ENCODE measurements at places on chromosomes 6 and 20.

GRCh38 chr6:6697620-6698019 lies 109.1 kb downstream of the LY86 start:
- DNase-seq = no peak

DNA sequence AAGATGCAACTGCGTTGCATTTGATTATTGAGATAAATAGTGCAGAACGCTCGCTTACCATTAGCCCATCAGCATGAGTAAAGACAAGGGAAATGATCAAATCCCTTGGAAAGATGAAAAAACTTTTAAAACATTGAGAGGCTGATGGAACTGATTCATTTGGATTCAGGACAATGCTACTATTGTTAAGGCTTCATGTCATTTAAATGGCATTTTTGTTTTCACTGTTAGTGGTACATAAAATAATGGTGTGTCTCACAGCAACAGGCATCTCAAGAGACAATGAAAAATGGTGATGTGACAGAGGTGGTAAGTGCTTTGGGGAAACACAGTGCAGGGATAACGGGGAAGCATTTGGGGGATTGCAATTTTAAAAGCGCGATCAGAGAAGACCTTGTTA lies 159.7 kb upstream of the KCNG1 start:
- DNase-seq = no peak

DNA sequence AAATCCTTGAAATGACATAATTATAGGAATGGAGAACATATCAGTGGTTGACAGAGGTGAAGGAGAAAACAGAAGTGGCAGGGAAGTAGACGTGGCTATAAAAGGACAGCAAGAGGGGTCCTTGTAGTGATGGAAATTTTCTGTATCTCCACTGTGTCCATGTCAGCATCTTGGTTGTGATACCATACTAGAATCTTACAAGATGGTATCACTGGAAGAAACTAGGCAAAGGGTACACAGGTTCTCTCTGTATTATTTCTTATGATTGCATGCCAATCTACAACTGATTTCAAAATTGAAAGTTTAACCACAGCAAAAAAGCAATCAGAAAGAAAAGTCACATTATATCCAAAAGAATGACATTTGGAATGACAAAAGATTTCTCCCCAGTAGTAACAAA lies 16.4 kb upstream of the ZC3H12D start:
- DNase-seq = no peak

DNA sequence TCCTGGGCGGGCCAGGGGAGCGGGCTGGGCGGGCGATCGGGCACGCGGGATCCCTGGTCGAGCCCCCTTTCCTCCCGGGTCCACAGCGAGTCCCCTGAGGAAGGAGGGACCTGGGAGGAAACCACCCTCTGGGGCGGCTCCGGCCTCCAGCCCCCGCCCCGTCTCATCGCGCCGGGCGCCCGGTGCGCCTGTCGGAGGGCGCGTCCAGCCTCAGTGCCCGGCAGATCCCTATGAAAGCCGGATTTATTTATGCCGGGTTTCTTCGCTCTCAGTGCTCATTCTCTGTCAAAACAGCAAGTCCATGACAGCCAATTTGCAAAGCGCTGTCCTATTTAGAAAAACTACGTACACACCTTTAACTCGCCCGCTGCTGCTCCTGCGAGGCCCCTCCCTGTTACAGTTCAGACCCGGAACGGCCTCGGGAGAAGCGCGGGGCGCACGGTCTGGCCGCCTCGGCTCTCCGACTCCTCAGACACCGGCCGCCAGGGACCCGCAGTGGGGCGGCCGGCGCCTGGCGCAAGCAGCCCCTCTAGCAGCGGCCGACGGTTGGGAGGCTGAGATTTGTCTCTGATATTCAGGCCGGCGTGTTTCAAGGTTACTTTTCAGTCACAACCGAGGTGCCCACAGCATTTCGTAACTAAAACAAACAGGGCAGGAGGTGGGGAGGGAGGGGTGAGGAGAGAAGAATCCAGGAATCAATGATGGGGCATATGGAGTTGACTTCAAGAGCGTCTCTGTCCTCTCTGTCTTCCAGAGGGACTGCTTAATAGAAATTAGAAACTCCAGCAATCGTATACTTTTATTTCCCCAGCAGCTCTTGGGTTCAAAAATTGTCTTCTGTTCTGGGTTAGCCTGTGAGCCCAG lies 782 bp upstream of the FOXA2 start:
- DNase-seq = peak; percentile 73

- no peak for DNase-seq
Measured at GRCh38 chr6:97969065-97969464, 686.0 kb upstream of the MMS22L start.

GRCh38 chr20:23774081-23774480 lies 23.3 kb upstream of the CST1 start:
- no peak for DNase-seq

DNA sequence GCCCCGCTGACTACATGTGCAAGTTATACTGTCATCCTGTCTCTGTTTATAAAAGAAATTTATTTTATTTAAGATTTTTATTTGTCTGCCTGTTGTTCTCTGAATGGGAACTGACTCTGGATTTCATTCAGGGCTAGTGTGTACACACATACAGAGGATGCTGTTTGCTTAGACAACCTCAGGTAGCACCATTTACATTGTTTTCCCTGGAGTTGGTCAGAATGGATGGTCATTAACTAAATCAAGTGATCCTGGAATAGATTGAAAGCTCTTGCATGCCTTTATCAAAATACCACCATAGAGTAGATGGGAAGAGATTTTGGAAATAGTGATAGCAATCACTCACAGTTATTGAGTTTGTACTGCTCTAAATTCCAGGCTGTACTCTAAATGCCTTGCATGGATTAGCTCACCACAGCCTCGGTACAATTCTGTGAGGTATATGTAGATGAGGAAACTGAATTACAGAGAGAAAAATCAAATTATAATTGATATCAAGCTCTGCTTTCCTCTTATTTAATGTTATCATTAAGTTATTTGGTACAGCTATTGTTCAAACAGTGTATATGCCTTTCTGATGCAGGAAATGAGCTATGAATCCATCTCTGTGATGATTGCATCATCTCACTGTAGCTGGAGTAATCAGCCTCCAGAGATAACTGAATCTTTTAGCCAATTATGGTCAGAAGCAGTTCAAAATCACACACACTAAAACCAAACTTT lies 51.9 kb downstream of the RNF217 start:
- no peak for DNase-seq

DNA sequence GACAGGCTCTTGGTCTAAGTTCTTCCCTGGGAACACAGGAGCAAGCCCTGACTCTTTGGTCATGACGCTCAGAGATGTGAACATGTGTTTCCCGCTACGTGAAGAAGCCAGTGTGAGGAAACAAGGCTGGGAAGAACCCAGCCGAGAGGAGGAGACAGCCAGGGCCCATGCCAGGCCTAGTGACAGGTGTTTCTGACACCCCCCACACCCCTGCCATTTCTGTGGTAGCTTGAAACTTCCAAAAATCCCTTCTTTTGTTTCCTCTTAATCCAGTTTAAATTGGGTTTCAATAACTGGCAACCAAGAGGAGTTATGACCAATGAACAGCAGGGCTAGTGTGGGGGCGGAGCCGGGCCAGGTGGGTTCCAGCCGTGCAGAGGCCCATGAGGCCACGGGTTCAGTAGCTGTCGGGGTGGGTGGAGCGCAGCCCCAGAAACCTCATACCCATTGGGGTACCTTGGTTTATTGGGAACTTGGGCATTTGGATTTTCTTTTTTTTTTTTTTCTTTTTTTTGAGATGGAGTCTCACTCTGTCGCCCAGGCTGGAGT lies 33.5 kb downstream of the WRNIP1 start:
- DNase-seq = no peak

DNA sequence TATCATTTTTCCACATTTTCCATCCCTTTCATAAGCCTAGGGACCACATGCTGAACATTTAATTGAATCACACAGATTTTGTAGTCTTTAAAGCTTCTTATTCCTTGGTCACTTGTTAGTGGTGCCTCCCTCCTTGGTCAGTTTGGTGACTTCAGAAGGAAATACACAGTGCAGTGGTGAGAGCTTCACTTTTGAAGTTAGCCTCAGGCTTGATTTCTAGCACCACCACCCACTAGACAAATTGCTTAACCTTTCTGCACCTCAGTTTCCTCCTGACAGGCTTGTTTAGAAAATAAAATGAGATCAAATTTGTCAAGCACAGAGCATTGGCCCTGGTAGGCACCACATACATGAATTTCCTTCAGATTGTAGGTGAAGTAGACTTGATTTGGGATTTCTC lies 91.7 kb downstream of the FOXO3 start:
- DNase-seq = no peak

DNA sequence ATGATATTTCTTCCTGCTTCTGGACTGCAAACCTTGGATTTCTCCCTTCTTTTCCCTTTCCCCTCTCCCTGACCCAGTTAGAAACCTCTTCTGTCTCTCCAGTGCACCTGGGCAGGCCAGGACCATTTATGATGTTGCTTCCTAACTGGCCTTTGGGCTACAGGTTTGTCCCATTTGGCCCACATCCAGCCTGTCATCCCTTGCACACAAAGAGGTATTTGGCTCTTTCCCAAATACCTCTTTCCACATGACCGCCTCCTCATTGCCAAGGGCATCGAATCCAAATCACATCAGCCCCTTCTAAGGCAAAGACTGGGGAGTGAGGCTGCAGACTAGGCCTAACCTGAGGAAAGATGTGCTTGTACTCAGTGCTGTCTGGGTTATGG lies 13.6 kb downstream of the FGD2 start:
- DNase-seq = peak; percentile 92

DNA sequence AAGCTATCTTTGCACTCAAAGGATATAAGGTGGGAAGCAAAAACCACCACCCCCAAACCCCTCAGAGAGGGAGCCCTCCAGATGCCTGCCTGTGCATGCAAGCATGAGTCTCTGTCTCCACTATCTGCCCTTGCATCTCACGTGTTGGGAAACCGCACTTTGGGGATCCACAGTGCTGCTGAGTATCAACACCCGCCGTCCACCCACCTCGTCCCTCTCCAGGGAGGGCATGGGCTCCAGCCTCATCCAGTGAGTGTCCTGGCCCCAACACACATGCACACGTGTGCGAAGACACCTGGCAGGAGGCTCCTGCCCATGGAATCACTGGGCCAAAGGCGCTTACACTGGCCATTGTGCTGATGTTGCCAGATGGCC lies 3.5 kb upstream of the YTHDF1 start:
- DNase-seq = no peak

- DNase-seq = no peak
Measured at GRCh38 chr20:59007665-59008511, 834 bp upstream of the CTSZ start.

GRCh38 chr6:29734046-29735018 lies 11.1 kb downstream of the HLA-F start:
- DNase-seq = no peak

DNA sequence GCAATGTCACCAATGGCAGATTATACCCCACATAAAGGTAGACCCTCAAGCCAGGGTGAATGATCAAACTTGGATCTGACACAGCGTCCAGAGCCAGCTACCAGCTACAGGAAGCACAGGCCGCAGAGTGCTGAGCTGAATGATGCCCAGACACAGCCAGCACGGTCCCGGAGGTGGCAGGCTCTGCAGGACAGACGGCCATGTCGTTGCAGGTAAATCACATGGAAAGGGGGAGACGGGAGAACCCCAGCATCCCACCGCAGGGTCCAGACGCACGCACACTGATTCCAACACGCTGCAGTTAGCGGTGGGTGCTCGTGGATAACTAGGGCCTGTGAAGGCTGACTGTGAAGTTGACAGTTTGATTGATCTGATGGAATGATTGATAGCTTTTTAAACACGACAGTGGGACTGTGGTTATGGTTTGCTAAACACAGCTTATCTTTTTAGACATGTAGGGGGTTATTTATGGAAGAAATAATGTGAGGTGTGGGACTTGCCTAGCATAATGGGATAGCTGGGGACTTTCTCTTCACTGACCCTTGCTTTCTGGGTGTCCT lies 228.5 kb downstream of the ERMARD start:
- DNase-seq = no peak

- DNase-seq = no peak
Measured at GRCh38 chr6:134535831-134536230, 217.9 kb upstream of the SGK1 start.

- DNase-seq = peak; percentile 49
Measured at GRCh38 chr20:478949-479429, 16.7 kb upstream of the TBC1D20 start.

GRCh38 chr6:158567152-158567551 lies 7.3 kb downstream of the TMEM181 start:
- no peak for DNase-seq

DNA sequence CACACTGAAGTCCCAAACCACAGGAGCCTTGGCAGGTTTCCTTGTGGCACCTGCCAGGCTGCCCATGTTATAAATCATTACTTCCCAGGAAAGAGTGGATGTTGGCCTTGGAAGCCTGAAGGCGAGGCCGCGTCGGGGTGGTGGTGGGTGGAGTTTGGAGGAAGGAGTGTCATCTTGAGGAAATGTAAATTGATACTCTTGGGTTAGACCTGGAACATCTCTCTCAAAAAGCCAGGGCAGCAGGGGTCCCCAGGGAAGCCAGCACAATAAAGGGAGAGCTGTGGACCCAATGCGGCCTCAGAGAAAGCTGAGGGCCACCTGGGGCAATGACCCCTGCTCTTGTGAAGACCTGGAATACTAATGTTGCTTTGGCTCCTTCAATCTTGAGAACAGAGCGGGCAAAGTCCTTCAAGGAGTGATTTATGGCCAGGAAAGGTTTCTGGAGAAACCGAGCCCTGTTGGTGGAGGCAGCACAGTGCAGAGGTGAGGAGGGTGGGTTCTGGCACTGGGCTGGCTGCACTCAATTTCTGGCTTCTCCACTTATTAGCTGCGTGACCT lies 26.3 kb upstream of the TRAF3IP2 start:
- no peak for DNase-seq

- DNase-seq = no peak
Measured at GRCh38 chr6:163782436-163783003, 368.0 kb downstream of the QKI start.

- DNase-seq = no peak
Measured at GRCh38 chr6:163340201-163340887, 74.2 kb upstream of the QKI start.

- DNase-seq = peak; percentile 66
Measured at GRCh38 chr6:64280569-64280968, 645.0 kb downstream of the PHF3 start.

DNA sequence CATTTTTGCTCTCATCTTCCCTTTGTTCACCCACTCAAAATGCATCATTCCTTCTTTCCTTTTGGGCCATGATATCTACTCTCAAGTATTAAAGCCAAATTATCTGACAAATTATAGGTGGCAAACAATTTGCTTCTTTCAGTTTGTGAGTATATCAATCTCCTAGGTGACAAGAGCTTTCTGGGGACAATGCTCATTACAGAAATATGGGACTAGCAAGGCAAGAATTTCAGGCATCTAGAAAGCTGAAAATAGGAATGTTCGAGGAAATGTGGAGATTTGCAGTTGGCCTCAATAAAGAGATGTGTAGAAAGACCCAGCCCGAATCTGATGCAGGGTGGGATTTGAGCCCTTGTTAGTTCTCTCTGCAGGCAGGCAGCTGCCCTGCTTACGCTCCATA lies 71.8 kb downstream of the ALDH8A1 start:
- DNase-seq = no peak

GRCh38 chr6:154230910-154231595 lies 125.5 kb downstream of the IPCEF1 start:
- DNase-seq = no peak

- no peak for DNase-seq
Measured at GRCh38 chr20:32845786-32846185, 12.9 kb upstream of the EFCAB8 start.
